ENCODE measurements at places on chromosomes 13 and 19.

- no peak for DNase-seq
Measured at GRCh38 chr13:78036841-78037240, 118.2 kb upstream of the EDNRB start.

DNA sequence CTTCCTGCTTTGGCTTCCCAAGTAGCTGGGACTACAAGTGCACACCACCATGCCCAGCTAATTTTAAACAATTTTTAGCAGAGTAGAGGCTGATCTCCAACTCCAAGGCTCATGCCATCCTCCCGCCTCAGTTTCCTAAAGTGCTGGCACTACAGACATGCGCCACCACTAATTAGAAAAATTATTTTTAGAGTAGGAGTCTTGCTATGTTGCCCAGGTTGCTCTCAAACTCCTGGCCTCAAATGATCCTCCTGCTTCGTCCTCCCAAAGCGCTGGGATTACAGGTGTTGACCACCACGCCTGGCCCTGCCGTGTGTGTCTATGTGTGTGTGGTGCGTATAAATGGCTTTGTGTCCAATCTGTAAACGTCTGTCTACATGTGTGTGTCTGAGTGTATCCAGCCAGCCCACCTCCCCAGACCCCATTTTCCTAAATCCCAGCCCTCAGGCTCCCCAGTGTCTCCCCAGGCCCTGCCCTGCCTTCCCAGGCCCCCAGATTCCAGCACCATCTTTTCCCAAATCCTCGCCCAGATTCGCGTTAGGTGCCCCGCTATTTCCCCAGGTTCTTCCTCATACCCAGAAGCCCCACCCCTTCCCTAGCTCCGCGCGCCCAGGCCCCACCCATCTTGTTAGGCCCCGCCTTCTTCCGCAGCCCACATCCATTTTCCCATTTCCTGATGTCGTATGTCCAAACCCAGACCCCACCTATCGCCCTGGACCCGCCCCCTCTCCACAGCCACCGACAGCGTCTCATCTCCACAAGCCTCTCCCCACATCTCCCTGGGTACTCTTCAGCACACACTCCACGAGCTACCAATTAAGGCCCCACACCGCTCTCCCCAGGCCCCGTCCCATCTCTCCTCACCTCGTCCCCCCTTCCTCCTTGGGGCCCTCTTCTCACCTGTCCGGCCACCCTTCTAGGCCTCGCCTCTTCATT is 24.9 kb downstream of the SLC8A2 start:
- no peak for DNase-seq

GRCh38 chr19:43476606-43477005 is 11.2 kb upstream of the LYPD3 start:
- no peak for DNase-seq

GRCh38 chr19:4378886-4379285 is 21.5 kb downstream of the SH3GL1 start:
- DNase-seq: no peak
